Erythroblast (primary cell): ENCODE measurements at places on chromosomes 13 and 19.
A peak's percentile ranks its signal among the peaks of the same experiment; 100 is the strongest.

GRCh38 chr13:74004109-74004508, 130.1 kb downstream of the KLF12 start:
- no peak for DNase-seq

- no peak for DNase-seq
These were observed 71.5 kb downstream of the ARHGAP35 start for GRCh38 chr19:46932346-46932745.

- DNase-seq: no peak
These were observed 525.1 kb upstream of the NBEA start for GRCh38 chr13:34416971-34417380.

GRCh38 chr13:98846521-98846920, 94.0 kb upstream of the SLC15A1 start:
- DNase-seq: no peak

DNA sequence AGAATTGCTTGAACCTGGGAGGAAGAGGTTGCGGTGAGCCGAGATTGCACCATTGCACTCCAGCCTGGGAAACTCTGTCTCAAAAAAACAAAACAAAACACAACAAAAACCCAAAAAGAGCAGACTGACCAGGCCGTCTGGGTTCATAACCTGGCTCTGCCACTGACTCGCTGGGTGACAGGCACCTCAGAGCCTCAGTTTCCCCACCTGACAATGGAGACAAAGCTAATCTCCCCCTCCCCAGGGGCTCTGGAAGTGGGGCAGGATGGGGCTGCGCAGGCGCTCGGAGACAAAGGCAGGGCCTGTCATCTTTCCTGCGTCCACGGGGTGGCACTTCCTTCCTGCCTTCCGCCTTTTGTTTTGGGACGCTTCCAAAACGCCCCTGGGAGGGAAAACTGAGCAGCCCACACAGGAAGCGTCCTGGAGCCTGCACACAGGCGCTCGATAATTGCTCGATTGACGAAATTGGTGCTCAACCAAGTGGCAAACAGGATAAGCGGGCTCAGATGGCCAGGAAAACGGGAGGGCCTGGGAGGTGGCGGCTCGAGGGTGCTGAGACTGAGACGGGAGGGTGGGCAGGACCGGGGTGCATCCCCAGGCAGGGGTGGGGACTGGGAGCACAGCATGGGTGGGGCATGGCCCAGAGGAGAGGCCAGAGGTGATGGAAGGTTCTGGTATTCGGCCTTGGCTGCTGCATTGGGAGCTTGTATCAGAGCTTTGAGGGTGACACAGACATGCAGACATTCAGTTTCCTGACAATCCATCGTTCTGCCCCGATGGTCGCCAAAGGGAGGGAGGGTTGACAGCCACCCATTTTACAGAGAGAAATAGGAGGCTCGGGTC, 17.8 kb downstream of the SPC24 start:
- DNase-seq: peak; percentile 75

DNA sequence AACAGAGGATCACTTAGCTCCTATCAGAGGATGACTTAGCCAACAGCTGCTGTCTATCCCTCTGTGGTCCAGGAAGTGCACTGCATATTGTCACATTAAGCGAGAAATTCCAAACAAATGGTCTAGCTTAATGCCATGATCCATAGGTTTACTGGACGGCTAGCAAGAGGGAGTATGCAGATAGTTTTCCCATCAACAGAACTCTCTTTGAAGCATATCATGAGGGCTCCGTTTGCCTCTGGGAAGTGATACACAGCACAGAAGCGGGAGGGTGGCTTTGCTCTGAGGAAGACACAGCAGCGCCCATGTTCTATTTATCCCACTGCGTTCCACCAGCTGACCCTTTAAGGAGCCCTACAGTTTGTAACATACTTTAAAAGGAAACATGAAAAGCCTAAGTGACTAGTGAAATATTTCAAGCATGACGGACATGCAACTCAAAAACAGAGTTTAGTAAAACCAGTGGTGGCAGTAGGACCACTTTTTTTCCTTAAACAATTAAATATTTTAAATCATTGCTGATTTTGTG, 52.7 kb downstream of the COL4A1 start:
- DNase-seq: no peak

DNA sequence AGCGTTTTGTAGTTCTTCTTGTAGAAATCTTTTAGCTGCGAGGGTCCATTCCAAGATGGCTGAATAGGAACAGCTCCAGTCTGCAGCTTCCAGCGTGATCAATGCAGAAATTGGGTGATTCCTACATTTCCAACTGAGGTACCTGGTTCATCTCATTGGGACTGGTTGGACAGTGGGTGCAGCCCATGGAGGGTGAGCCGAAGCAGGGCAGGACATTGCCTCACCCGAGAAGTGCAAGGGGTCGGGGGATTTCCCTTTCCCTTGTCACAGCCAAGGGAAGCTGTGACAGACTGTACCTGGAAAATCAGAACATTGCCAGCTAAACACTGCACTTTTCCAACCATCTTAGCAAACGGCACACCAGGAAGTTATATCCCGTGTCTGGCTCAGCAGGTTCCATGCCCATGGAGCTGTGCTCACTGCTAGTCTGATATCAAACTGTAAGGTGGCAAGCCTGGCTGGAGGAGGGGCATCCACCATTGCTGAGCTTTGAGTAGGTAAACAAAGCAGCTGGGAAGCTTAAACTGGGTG, 176.0 kb upstream of the SPRY2 start:
- DNase-seq: no peak

- DNase-seq: no peak
These were observed 11.5 kb downstream of the KLC3 start for GRCh38 chr19:45352062-45352461.

GRCh38 chr13:42615691-42616090, 41.7 kb downstream of the TNFSF11 start:
- peak; percentile 2 for DNase-seq

DNA sequence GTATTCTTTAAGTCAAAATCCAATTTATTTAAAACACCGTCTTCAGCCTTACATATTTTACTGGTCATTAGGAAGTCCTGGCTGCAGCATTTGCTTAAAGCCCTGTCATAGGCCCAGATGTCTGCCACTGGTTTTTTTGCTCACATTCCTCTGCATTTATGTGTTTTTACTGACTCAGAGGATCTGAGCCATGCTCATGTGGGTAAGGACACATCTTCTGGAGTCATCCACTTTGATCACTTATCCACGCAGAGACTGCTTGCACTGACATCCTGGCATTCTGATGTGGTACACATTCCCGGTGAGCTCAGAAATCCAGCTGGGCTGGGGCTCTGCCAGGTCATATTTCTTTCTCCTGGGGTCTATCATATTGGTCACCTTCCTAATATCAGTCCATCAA, 531.7 kb upstream of the ARGLU1 start:
- no peak for DNase-seq

GRCh38 chr19:45901432-45901911, 941 bp downstream of the MYPOP start:
- DNase-seq: peak; percentile 46

GRCh38 chr13:114062754-114063153, 69.7 kb downstream of the RASA3 start:
- DNase-seq: no peak

- no peak for DNase-seq
These were observed 14.4 kb downstream of the CEACAM20 start for GRCh38 chr19:44515031-44515430.

- DNase-seq: no peak
These were observed 420.2 kb downstream of the KCTD12 start for GRCh38 chr13:76466043-76466442.

DNA sequence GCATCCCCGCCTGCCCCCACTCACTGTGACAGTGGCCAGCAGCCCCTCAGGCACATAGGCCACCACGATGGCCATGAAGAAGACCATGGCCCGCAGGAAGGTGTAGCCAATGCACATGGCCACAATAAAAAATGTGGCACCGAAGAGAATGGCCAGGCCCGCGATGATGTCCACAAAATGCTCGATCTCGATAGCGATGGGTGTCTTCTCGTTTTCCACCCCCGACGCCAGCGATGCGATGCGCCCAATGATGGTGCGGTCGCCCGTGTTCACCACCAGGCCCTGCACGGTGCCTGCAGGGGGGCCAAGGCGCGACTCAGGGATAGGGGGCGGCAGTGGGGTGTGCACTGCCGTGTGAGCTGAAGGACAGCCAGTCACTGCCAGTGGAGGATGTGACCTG, 3.7 kb downstream of the ATP4A start:
- no peak for DNase-seq

DNA sequence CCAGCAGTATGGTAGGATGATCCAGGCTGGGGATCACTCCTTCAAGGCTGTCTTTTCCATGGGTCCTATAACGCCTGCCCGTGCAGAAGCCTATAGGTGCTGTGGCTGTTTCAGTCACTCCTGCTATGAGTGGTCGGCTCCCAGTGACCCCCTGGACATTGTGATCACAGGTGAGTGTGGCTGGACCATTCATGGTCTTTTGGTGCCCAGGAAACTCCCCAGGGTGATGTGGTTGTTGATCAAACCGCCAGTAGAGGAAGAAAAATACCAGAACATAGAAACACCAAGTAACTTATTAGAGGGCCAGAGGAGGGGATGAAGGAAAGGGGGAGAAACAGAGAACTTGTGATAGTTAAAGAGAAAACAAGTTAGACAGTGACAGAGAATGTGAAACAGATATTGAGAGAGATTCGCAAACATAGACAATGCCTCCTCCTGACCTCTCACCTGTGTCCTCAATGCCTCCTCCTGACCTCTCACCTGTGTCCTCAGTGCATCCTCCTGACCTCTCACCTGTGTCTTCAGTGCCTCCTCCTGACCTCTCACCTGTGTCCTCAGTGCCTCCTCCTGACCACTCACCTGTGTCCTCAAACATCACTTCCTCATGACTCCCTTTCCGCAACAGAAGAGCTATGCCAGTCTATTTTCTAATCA, 19.4 kb downstream of the LAIR2 start:
- DNase-seq: no peak

- no peak for DNase-seq
These were observed 4.7 kb upstream of the TMPRSS9 start for GRCh38 chr19:2355168-2356035.

GRCh38 chr19:35299523-35300338, 7.8 kb downstream of the MAG start:
- DNase-seq: peak; percentile 30

GRCh38 chr19:55554302-55554701, 9.0 kb upstream of the SBK3 start:
- no peak for DNase-seq

- no peak for DNase-seq
These were observed 755.0 kb downstream of the DIAPH3 start for GRCh38 chr13:59408738-59409137.

- no peak for DNase-seq
These were observed 248.2 kb downstream of the PCDH9 start for GRCh38 chr13:66981912-66982311.

- DNase-seq: no peak
These were observed 6.3 kb upstream of the HCN2 start for GRCh38 chr19:583198-583967.

DNA sequence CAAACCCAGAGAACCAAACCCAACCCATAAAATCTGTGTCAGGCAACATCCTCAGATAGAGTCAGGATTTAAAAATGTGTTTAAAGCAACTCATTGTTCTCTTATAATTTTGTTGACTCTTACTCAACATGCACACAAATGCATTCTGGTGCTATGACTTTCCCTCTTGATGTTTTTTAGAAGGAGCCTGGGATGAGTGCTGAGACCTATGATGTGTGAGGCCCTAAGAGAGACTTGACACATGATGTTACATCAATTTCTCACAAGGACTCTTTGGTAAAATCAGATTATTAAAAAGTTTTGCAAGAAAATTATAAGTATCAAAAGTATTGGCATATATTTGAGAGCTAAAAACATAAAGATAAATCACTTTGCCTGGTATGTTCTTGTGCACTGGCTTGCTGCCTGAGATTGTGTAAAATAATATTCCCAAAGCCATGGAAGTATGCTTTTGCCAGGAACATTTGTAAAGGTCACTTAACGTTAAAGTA, 173.9 kb downstream of the DCLK1 start:
- no peak for DNase-seq

DNA sequence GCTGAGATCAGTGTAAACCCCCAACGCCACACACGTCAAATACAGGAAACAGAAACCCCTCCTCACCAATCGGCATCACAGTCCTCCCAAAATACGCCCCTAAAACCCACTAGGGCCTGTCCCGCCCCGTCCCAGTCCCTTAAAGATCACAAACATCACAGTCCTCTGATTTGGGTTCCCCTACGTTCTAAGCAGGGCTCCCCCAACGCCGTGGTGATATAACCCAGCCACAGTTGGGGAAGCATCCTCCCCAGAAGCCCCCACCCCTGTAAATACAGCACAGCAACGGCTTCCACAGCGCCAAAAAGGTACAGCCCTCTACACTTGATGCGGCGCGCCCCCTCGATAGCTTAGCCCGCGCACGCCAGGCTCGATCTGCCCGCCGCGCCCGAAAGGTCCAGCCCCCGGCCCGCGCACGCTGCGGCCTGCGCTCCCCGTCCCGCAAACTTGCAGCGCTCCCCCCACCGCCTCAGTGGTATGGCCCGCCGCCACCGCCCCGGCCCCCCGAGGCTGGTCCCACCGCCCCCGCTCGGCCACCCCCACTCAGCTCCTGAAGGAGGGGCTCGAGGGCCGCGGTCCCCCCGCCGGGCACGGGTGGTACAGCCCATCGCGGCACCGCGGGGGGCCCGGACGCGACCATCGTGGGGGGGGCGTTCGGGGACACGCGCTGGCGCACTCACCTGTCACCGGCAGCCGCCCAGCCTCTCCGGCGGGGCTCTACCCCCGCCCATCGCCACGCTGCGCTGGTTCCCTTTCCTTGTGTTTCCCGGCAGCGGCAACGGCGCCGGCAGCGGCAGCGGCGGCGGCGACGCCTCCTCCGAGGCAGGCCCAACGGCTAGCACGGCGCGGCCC, at the start of gene AKT2:
Gene AKT2 (minus strand): TSS at position 845 of the 852 bp plus-strand sequence. CDS start 20,078 bp downstream, outside the sequence.
- DNase-seq: peak; percentile 89

- DNase-seq: no peak
These were observed 371.3 kb downstream of the COG6 start for GRCh38 chr13:40026741-40027140.

DNA sequence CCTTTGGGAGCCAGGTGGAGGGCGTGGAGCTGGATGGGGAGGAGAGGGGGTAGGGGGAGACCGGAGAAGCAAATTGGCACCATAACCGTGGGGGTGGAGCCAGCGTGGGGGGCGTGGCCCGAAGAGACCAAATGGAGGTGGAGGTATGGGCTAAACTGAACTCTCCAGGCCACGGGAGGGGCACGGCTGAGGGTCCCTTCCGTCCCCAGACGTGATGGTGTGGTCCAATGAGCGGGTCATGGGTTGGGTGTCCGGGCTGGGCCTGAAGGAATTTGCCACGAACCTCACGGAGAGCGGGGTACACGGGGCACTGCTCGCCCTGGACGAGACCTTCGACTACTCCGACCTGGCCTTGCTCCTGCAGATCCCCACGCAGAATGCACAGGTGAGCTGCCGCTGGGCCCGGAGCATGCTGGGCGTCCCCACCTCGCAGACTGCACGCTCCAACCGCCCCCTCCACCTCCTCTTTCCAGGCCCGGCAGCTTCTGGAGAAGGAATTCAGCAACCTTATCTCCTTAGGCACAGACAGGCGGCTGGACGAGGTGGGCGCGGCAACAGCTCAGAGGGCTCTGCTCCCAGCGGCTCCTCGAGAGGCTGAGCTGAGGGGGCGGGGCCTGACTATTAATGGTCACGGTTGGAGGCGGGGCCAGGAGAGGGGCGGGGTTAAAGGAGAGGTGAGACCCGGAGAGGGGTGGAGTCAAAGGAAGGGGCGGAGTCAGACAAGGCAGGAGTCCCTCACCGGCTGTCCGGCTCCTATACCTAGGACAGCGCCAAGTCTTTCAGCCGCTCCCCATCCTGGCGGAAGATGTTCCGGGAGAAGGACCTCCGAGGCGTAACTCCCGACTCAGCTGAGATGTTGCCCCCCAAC, 6.2 kb downstream of the HRC start:
- peak; percentile 97 for DNase-seq

- DNase-seq: peak; percentile 4
These were observed 30.9 kb downstream of the MZT1 start for GRCh38 chr13:72696579-72696978.
